NCI-H774 (cell line): ENCODE measurements at places on chromosomes 6 and 20.

- DNase-seq = no peak
These were observed 657.7 kb downstream of the QKI start for GRCh38 chr6:164072240-164072666.

DNA sequence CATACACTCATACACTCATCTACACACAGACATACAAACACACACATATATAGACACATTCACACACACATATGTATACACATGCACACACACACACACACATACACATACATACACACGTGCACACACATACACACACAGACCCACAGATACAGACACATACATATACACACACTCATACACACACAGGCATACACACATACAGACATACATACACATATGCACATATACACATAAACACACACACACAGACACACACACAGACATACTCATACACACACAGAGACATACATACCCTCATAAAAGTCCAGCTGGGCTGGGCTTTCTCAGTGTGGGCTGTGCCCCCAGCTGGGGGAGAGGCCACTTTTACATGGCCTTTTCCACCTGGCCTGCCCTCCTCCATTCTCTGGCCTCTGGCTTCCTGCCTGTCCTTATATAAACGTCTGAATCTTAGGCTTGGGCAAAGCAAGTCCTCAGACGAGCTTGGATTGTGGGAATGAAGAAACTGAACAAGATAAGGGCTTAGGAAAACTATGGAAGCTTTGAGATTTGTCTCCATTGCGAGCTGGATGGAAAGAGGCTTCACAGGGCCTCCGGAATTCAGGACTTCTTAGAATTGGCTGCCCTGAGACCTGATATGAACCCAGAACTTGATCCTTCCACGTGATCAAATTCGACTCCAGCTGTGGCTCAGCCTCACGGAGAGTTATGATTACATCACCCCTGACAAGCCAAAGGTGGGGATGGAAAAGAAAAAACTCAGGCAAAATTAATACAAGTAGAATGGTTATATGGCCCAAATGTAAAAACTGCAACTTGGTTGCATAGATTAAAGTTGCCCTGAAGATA, 22.5 kb upstream of the CST3 start:
- DNase-seq = no peak

- DNase-seq = no peak
These were observed 32.4 kb upstream of the TIAM2 start for GRCh38 chr6:154962753-154963152.

DNA sequence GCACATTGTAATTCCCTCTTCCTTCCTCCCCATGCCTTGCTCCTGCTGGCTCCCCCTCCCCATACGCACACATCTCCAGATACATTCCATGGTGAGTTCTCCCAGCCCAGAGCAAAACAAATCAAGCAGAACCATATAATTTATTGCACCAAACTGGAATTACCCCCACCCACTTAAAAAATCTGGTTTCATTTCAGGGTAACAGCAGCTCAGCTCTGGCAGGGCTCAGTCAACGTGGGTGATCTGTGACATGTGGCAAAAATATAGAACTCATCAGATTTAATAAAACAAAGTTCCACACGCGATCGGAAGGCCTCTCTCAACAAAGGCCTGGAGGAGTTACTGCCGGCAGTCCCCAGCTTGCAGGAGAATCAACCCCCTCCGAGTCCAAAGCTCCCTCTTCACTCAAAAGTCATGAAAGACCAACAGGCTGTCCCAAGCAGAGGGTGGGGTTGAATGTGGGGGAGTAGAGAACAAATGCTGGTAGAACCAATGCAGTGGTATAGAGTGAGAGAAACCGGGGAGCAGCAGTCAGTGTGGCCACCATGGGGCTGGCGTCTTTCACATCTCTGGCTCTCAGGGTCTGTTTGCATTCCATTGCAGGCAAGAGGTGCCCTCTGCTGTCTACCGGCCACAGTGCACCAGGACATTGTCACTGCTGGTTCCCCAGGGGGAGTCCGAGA, 323.3 kb upstream of the NT5E start:
- peak; percentile 82 for DNase-seq

GRCh38 chr6:137286916-137287315, 67.7 kb upstream of the IFNGR1 start:
- DNase-seq = no peak

DNA sequence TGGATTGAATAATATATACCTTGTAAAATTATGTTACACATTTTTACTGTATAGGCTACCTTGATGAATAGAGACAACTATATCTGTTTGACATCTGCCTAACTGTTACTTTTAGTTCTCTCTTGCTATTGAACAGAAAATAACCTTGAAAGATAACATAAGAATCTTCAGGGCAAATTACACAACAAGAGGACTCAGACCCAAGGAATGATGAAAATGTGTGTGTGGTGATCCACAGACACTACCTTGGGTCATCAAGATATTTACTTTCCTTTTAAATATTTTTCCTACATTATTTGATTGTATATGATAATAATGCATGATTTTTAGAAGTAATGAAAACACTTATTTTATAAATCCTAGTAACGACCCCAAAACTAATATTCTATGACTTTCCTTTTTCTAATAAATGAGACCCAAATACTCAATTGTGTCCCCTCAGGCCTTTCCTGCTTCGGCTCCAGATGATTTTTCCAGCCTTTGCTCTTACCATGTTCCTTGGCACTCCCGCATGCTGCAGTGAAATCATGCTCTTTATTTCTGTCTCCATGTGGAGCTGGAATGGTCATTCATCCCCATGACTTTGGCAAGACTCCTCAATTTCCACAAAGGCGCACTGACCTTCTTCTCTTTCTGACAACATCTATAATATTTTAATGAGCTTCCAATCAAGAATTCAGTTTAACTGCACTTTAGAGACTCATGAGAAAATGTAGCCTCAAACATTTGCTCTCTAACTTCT, 187.6 kb downstream of the EPM2A start:
- DNase-seq = no peak

DNA sequence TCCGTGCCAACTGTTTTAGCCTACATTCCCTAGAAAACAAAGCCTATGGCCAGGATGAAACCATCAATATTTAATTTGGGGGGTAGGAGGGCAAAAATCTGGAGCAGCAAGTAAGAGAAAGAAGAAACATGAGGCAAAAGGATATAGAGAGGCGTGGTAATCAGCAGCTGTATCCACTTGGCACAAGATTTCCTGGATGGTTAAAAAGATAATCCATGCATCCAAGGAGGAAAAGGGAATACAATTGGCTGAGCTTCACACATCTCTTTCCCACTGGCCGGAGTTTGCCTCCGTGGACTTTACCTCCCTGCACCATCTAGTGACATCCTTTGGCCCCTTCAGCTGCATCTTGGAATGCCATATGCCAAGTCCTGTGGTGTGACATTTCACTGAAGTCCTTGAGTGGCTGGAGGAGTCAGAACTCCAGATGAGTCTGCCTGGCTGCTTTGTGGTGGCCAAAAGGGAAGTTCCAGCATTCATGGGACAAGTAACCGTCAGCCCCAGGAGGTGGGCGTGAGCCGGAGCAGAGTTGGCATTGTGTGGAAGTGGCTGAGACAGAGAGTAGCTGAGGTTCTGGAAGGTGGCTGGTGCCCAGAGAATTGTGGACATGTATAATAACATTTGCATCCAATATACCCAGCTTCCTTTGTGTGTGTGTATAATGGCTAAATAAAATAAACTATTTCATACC, 13.7 kb upstream of the TMX4 start:
- DNase-seq = no peak

DNA sequence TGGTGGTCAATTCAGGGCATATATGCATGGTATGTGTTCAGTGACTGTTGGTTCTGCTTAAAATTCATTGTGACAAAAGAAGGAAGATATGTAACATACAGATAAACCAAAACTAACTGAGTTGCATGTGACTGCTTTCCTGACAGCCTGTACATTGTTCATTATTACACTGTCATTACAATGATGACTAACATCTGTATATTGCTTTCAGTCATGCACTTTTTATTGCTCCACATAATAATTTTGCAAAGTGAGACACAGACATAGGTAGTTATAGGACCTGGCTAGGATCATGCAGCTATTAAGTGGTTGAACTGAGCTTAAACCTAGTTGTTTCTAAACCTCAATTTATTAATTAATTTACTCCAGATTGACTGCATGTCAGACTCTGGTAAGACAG, 703.2 kb downstream of the HDGFL1 start:
- DNase-seq = no peak

DNA sequence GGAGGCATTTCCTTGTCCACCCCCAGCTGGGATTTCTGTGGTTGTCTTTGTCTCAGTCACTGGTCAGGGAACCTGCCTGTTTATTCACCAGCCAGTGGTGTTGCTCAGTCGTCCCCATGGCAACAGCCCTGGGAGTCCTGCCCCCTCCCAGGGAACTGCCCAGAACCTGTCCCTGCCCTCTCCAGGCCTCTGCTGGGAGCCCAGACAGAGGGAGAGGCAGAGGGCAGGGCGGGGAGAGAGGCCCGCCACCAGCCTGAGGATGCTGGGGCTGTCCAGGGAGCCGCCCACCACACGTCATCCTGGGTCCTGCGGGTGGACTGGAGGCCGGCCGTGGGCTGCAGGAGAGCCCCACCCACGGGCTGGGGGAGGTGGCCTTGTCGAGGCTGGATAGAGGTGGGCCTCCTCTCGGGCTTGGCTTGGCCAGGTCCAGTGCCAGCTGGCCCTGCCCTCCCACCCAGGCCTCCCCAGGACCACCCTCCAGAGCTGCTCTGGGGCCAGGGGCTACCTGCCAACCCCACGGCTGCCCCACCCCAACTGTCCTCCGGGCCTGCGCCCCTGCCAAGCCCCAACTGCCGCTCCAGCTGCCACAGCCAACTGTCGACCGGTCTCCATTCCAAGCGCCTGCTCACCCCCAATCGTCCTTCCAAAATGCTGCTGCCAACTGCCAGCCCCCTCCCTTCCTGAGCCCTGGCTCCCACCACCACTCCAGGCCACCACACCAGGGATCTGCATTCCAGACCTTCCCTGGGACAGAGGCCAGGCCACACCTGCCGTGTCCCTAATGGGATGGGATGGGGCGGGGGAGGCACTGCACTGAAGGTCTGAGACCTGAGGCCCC, 4.2 kb upstream of the ZBTB46 start:
- DNase-seq = peak; percentile 58

- no peak for DNase-seq
These were observed 373.6 kb downstream of the CDH26 start for GRCh38 chr20:60331688-60332300.

- no peak for DNase-seq
These were observed 608.9 kb downstream of the MAFB start for GRCh38 chr20:40080041-40080652.

GRCh38 chr6:144194293-144194810, 44.0 kb downstream of the STX11 start:
- no peak for DNase-seq

DNA sequence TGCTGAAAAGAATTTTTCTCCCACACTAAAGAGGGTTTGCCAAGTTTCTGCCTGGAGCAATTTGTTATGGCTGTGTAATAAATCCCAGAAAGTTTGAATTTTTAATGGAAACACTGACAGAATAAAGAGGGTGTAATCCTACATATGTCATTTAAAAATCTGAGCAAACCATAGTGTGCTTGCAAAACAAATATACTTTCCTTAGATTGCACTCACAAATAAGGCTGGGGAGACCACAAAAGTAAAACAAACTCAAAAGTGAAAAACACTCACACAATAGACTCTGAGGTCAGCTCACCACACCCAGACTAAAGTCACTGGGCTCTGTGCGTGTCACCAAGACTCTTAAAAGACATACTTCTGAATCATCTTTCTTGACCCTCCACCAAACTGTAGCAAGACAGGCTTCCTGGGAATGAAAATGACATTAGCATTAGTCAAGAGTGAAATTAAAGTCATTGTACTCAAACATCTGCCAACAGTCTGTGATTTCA, 4.8 kb upstream of the ATXN1 start:
- DNase-seq = no peak

GRCh38 chr20:60535211-60535610, 577.0 kb downstream of the CDH26 start:
- no peak for DNase-seq

DNA sequence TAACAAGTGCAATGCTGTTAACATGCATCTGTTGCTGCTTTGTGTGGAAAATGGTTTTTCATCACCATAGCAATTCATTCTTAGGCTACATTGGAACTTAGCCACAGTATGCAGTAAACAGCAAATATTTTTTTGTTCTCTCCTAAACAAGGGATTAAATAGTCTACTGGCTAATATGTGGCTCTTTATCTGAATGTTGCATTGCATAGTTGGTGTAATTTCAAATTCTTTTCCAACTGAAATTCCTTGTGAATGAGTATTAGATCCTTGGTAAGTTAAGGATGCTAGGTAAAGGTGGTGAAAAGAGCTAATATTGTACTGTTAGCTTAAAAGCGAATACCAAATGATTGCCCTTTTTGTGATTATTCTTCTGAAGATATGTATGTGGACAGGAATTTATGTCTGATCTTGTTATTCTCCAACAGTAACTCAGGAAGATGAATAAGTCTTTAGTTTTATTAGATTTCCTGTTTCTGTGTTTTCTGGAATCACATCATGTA, 958 bp downstream of the MLIP start:
- DNase-seq = no peak

DNA sequence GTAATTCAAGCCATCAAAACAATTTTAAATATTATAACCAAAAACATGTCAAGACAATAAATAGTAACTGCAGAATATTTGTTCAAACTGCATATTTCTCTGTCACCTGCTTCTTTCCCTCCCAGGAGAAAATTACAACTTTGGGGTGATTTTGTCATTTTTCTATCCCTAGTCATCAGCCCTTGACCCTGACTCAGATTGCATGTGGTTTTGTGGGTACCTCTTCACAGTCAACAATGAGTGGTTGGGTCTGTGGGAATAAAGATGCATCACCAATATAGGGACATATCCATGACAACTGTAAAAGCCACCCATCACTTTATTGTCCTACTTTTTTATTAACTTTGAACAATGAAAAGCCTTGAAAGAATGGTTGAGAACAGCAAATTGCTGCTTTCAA, 7.3 kb downstream of the COL10A1 start:
- no peak for DNase-seq

DNA sequence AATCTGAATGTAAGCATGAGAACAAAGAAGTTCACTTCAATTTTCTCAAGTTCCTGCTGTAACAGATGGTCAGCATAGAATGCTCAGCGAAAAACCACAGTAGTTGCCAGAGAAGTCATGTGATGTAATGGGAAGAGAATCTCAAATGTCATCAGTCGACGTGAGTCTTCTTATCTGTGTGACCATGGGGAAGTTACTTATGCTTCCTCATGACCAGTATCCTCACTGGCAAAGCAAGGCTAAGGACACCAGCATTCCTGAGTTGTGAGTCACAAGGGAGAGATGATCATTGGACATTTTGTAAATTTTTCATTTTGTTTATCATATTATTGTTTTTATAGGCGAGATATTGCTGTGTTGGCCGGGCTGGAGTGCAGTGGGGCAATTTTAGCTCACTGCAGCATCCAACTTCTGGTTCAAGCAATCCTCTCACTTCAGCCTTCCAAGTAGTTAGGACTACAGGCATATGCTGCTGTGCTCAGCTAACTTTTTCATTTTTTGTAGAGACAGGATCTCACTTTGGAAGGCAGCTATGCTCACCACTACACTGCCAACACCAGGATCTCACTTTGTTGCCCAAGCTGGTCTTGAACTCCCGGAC, 21.9 kb downstream of the SGK1 start:
- no peak for DNase-seq

- no peak for DNase-seq
These were observed 120.1 kb downstream of the RPS12 start for GRCh38 chr6:132934496-132934895.
